Activated T-helper 1 cell treated with Interleukin-2 at 50 U/mL for 16 hours (primary cell): ENCODE measurements at places on chromosomes 13 and 19.

DNA sequence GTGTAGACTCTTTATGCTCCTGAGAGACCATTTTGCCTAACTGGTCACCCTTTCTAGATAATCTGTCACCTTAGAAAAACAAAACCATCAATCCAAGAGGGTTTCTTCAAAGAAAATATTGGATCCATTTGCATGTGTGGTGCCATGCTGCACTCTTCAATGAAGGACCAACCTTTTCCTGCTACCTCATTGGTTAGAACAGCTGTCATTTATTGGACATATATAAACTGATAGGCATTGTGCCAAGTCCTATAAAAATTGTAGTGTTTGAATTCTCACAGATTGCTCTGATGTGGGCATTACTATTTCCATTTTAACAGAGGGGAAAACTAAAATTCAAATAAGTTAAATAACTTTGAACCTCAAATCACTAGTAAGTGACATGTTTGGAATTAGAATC is 333.2 kb downstream of the MYO16 start:
- no peak for DNase-seq

DNA sequence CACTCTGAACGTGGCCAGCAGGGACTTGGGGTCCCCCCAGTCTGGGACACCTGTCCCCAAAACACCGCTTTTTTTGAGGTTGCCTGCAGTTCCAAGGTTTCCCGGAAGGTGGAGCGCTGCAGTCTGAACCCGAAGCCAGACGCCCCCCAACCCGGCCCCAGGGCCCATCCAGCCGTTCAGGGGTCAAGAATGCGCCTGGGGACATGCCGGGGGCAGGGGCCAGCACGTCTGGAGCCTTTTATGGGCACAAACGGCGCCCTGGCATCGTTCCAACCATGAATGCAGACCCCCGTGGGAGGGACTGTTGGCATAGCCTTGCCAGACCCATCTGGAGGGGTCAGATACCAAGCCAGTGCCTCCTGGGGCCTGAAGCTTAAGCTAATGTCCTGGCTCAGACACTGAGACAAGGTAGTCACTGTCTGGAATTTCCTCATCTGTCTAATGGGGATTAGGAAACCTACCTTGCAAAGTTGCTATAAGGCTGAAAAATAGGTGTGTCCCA is 6.9 kb downstream of the S1PR5 start:
- peak; percentile 32 for DNase-seq

DNA sequence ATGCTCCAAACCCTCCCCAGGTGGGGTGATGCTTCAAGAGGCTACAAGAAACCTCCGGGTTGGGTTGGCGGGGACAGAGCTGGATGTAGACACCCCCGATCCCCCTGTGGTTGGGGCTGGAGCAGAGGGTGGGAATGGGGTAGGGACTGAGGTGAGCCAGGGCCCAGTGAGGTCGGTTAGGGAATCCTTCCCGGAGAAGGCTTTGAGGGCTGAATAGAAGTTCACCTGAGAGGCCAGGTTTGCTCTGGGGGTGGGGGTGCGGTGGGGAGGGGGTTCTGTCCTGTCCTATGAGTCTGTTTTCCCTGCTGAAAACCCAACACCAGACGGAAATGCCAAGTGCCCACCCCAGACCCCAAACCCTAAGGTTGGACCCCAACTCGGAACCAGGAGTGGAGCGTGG is 69.1 kb downstream of the CELF5 start:
- no peak for DNase-seq

DNA sequence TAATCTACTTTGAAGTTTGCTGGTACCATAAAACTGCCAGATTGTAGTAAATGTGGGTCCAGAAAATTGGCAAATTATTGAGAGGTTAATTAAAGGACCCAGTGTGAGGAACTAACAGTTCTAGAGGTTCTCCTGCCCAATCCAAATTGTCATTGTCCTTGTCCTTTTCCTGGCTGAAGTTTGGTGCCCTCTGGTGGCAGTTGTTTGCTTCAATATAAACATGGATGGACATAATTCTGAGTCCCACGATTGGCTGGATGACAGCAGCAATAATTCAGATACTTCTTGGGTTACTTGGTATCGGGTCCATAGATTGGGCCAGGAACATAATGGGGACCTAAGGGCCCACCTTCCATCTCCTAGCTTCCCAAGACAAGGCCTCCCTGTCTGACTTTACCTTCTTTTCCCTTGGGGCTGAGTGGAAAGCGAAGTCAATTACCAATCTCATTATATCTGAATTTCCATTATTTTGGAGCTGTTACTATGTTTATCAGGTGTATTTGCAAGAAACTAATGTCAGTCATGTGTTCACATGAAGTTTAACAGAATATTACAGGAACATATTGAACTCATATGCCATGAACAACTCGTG is 33.8 kb upstream of the GARRE1 start:
- no peak for DNase-seq

- no peak for DNase-seq
Observed at GRCh38 chr13:99760456-99760855, 211.1 kb downstream of the ZIC5 start.
